ENCODE measurements at places on chromosomes 6 and 20. TPM values are rescaled to one million over a fixed set of nuclear protein-coding genes. Genes with fewer than 3 reads are reported as not detected.

The NNAT gene
- not detected for total RNA-seq

The SEL1L2 gene
- total RNA-seq = not detected

GRCh38 chr20:50534567-50534966 lies 24.4 kb downstream of the PTPN1 start:
- DNase-seq = no peak
- H3K36me3 ChIP-seq = no peaks in the 10 kb centered on the region
- H3K4me3 ChIP-seq = no peak overlapping the region
- peak overlapping the region; percentile 89 for H3K27ac ChIP-seq

- DNase-seq = no peak
- no peak overlapping the region for H3K4me3 ChIP-seq
- H3K27ac ChIP-seq = no peak overlapping the region
- no peaks in the 10 kb centered on the region for H3K27me3 ChIP-seq
- H3K36me3 ChIP-seq = no peaks in the 10 kb centered on the region
These were observed 589.7 kb downstream of the CBLN4 start for GRCh38 chr20:55415567-55416142.

The ZBP1 gene
- not detected for total RNA-seq

Data from osteoblast (primary cell).